NCI-H774 (cell line): ENCODE measurements at places on chromosomes 4 and X.

GRCh38 chrX:78125148-78125547, 14.3 kb downstream of the TAF9B start:
- DNase-seq, result no peak

GRCh38 chr4:71752383-71753042, 31.4 kb downstream of the GC start:
- DNase-seq, result no peak

DNA sequence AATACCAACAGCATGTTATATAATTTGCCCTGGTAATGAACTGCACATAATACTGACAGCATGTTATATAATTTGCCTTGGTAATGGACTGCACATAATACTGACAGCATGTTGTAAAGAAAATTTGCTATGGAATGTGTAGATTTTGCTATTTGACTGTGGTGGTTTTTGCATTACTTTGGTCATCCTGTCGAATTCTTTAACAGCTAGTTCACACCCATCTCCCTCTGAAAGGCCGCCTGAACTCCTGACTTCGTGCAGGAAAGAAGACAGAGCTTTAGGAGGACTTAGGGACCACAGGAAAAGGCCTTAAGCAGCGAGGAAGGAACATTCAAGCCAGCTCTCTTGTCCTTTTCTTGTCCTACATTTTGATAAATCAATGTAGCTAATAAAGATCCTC, 45.2 kb upstream of the DCLK2 start:
- no peak for DNase-seq

- no peak for DNase-seq
Observed at GRCh38 chr4:159010100-159010499, 92.8 kb upstream of the RAPGEF2 start.

GRCh38 chr4:128354205-128354821, 66.7 kb upstream of the PGRMC2 start:
- no peak for DNase-seq

DNA sequence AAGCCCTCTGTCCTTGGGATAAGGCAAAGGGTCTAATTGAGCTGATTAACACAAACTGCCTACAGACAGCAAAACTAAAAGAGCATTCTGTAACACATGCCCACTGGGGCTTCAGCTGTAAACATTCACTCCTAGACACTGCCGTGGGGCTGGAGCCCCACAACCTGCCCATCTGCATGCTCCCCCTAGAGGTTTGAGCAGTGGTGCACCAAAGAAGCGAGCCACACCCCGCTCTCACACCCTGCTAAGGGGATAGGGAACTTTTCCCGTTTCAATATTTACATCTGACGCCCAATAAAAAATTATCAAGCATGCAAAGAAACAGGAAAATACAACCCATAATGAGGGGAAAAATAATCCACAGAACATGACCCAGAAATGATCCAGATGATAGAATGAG, 46.9 kb upstream of the HSD17B10 start:
- DNase-seq, result no peak
